ENCODE measurements at places on chromosomes 2 and 18.

DNA sequence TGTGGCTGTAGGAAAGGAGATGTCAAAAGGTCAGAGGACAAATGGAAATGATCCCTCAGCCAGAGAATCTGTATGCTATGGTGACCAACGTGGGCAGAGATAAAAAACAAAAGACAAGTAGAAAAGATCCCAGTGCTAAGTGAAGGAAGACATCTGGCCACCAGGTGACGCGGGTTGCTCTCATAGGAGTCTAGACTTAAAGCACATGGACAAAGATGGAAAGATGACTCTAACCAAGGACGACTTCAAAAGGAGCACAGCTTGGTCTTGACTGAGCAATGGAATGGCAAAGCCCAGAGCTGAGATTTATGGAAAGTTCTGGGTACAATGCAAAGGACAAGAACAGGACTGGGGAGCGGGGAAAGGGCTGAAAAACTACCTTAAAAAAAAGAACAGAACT, 96.8 kb downstream of the CLIP4 start:
- DNase-seq: no peak

- no peak for DNase-seq
Observed at GRCh38 chr18:48514786-48515185, 24.0 kb upstream of the CTIF start.

GRCh38 chr2:169105476-169105875, 36.1 kb downstream of the DHRS9 start:
- no peak for DNase-seq

DNA sequence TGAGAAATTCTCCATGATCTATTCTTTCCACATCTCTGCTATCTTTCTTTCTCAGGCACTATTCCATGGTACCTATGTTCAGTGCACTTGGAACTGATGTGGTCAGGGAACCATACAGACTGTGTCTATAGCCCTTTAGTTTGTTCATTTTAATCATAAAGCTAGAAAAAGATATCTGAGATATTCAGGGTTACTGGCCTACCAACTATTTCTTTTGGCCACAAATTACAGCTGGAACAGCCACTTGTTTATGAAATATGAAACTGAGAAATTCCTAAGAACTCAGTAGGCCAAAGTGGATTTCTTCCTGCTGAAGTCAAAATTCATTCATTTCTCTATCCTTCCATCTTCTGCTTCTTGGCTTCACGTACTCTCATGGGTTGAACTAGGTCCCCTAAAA, 22.8 kb upstream of the LYPD1 start:
- no peak for DNase-seq

GRCh38 chr18:29962579-29962978, 1080.0 kb downstream of the DSC3 start:
- no peak for DNase-seq

DNA sequence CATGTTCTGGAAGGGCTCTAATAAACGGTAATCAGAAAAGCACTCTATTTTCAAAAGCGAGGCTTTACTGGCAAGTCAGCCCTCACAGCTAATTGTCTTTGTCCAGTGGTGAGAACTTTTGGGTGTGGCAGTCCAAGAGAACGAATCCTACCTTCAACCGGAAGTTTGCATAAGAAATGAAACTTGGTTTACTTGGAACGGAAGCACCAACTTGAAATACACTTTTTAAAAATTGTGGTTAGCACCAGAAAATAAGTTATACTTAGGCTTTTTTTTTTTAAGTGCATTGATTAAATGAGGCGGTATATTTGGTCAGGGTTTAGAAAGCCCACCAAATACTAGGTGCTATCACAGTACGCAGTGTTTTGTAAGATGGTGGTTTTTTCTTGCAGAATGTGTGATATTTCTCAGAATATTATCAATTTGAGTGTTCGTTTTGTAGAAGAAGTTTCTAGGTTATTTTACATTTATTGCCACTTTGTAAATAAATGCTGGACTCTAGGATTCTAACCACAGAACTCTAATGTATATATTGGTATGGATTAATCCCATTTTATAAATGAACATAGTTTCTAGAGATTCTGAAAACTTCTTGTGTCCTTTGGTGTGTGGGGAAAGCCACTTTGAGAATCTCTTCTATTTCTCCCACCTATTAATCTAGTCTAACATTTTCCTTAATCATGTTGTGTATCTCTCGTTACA, 1.2 kb downstream of the MYL12A start:
- DNase-seq: no peak

DNA sequence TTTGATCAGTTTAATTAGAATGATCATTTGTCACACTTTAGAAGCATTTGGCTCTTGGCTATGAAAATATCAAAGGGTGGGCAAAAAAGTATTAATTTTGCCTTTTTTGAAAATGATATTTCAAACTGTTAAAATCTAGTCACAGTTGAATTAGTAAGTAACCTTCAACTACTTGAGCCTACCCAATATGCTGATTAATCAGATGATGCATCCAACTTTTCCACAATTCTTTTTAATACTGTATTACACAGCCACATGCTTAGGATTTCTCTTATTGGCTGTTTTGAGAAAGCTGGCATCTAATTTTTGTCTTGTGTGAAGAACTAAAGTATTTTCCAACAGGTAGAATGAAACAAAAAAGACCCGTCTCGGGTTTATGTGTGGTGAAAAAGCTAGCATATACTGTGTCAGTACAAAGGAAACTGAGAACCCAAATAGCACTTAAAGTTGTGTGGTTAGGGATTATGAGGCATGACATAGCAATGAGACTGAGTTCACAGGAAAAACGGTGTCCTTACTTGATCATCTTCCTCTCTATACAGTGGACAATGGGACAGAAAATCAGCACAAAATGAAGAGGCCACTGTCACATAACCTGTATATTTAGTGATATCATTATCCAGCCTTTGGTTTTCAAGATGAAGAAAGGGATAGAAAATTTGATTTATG, 11.7 kb downstream of the OSBPL6 start:
- DNase-seq: no peak

DNA sequence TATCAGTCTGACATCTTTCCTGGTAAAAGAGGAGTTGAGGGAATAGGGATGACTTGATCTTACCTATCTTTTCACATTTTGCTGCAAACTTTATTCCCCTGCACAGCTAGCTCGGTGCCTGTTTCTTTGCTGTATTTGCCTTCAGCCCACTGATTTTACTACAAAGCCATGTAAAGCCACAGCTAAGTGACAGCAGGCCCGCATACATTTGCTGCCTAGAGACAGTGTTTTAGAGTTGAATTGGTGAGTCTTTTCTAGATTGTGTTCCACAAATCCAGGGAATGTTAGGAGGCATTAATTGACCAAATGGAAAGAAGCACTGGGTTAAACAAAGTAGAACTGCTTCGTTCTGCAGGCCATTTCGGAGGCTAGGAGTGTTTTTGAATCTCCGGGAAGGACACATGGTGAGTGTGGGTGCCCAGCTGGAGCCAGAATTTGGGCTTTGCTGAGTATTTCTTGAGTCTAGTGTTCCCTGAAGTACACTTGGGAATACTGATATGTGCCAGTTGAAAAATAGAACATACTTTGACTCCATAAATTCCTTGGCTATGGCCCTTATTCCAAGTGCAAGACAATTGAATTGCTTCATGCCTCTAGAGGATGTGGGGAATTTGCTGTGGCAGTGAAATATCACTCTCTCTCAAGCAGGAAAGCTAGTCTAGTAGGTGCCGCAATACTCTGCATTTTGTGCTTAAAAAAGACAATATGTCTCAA, 329.8 kb downstream of the PTPRM start:
- DNase-seq: no peak

GRCh38 chr2:84919885-84920580, 14.6 kb downstream of the TMSB10 start:
- DNase-seq: no peak

GRCh38 chr2:239587311-239587731, 186.5 kb upstream of the HDAC4 start:
- DNase-seq: no peak

DNA sequence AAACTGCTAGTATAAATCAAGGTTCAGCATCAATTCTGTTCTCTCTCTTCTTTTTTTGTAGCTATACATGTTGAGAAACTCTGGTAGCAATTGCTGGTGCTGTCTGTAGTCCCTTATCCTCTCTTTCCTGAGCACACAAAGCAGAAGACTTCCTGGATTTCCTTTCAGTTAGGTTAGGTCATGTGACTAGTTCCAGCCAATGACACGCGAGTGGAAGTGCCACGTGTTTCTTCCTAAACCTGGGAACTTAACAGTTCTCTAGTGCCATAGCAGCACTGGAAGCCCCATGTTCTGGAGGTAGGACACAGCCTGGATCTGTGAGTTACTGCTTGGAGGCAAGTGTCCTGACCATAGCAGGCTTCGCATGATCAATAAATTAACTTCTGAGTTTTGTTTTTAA, 125.9 kb downstream of the PLA2R1 start:
- no peak for DNase-seq

DNA sequence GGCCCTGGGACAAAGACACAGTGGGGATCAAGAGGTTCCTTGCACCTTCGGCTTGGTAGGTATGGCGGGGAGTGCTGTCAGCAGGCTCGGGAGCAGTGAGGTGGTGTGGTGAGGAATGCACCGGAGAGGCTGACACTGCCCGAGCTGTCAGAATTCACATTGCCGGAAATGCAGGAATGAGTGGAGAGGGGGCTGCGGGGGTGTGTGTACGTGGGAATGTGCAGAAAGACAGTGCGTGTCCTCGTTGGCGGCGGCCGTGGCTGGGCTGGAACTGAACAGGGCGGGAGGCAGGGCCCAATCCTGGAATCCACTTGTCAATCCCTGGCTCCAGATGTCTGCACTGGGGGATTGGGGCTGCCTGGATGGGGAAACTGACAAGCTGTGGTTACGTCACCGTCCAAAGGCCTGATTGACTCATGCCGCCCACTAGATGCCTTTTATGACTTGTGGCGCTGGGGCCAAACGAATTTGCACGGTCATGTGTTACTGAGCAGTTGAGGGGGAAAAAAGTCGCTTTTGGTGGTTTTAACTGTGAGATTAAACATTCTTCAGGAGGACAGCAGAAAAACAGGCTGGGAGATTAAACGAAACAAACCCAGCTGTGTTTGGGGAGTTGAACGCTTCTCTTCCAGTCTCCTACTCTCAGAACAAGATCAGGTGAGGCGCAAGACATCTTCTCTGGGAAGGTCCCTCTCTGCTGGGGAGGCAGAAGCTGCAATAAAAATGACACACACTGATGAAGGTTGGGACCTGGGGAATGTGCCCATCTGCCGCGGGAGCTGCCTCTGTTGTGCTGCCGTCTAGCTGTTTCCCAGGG, 189.4 kb upstream of the GLI2 start:
- DNase-seq: no peak
